ENCODE measurements at places on chromosomes 5 and 9.

DNA sequence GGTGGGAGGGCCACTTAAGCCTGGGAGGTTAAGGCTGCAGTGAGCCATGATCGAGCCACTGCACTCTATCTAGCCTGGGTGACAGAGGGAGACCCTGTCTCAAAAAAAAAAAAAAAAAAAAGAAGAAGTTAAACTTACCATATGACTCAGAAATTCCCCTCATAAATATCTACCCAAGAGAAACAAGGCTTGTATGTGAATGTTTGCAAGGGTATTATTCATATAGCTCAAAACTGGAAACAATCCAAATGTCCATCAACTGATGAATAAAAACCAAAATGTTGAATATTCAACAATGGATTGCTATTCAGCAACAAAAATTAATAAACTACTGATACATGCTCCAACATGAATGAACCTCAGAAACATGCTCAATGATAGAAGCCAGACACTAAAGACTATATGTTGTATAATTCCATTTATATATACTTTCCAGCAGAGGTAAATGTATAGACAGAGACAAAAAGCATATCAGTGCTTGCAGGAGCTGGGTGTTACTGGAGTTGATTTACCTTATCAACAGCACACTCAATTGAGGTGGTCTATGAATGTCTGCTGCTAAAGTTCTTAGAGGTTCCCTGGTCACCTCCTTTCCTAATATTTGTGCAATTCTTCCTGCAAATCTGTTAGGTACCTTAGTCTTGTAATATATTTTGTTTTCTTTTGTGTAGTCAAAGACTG lies 5.3 kb upstream of the SREK1 start:
- no peak for DNase-seq

GRCh38 chr9:135332516-135332915 lies 147.1 kb upstream of the PPP1R26 start:
- no peak for DNase-seq

- no peak for DNase-seq
Observed at GRCh38 chr9:126125177-126125576, 201.5 kb upstream of the MVB12B start.

DNA sequence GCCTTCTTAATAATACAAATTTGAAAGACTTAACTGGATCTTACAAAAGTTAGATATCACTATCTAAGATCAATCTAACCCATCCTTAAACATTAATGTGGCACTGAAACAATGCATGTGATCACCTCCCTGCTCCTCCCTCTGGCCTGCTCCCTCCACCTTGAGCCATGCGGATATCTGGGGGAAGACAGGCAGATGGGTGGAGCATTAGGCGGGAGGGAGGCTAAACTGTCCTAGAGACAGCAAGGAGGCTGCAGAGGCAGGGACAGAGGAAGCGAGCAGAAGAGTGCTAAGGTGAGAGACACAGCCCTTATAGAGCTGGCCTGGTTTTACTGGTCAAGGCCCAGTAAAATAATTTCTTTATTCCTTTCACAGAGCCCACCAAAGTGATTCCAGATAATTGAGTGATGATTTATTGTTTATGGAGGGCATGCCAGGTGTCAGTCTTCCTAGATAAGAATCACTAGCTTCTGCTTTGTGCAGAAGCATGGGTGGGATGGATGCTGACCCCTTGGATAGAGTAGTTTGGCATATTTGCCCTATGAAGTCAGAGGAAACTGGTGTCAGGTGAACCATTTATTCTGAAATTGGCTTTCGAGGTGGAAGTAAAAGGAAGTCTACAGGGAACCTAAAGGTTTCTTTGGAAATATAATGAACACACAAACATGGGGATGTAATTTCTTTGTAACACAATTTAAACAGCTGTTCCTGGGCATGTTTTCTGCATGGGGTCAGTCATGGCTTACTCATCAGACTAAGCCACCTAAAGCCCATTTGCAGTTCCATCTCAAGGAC lies 188.3 kb downstream of the GNAQ start:
- no peak for DNase-seq

GRCh38 chr5:171739271-171739670 lies 46.3 kb upstream of the SMIM23 start:
- no peak for DNase-seq

DNA sequence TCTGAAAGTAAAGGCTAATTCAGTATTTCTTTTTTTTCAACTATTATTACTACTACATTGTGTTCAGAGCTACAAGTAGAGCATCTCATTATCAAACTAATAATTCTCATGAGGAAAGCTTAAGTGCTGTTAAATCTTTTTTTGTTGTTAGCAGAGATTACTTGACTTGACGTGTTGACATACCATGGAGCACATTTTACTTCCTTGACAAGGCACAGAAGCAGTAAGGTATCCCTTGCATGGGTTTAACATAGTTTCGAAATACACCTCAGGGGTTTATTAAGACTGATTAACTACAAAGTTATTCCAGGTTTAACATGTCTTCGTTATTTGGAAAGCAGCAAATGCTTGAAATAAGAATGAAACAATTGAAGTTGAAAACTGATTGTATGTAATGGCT lies 7.0 kb downstream of the SPDL1 start:
- no peak for DNase-seq

DNA sequence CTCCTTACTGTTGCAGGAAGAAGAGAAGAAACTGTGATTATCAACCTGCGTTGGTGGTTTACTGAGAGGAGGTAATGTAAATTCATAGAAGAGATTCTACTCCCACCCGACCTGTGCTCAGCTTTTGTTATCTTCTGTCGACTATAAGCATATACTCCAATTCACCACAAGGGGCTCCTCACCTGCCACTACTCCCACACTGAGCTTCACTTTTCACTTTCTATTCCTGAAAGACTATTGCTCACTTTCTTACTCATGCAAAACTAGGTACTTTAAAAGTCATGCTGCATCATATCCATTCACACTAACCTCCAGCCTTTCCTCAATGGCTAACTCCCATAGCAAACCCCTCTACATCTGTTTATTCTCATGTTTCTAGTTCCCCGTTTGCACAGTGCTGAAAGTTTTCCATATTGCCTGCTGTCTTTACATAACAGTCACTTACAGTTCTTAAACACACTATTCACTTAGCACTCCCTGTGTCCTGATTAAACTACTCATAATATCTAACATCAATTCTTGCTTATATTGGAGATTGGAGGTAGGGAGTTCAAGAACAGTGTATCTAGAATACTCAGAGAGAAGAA lies 1062.6 kb downstream of the NR2F1-AS1 start:
- DNase-seq, result no peak

DNA sequence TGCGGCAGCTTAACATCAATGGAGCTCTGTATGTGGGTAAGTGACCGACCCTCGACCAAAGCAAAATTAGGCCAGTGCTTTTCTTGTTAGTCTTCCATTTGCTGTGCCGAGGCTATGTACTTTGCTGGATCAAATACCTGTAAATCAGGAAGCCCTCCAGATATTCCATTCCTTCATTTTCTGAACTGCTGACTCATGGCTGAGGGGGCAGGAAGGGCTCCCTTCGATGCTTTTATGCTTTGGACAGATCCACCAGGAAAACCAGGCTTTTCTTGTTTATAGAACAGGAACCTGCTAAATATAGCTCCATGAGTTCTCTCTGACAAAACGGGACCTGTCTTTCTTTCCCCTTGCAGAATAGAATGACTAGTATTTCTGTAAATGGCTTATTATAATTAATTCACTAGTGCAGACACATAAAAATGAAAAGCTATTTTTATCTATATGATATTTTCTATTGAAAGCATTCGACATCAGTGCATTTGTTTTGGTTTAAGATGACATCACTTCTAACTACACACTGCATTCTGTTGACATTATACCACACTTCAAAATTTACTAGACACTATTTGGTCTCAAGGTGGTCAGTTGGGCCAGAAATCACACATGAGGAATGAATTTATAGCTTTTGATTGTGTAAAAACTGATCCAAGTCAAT lies 93.3 kb downstream of the LIFR start:
- no peak for DNase-seq

All from NCI-H1092 (cell line).